ENCODE measurements at places on chromosomes 13 and 19. TPM values are rescaled to one million over a fixed set of nuclear protein-coding genes. Genes with fewer than 3 reads are reported as not detected.

GRCh38 chr13:99228737-99229691 is 28.4 kb downstream of the UBAC2 start:
- H3K27me3 ChIP-seq, result no peaks in the 10 kb centered on the region
- H3K4me3 ChIP-seq, result peak overlapping the region; percentile 1
- H3K27ac ChIP-seq, result peak overlapping the region; percentile 4
- DNase-seq, result no peak
- peaks cover 36% of the 10 kb centered on the region for H3K4me1 ChIP-seq
- peaks cover 35% of the 10 kb centered on the region for H3K36me3 ChIP-seq

The SIGLEC6 gene
- not detected for total RNA-seq

- no peak overlapping the region for H3K27ac ChIP-seq
- DNase-seq, result no peak
Observed at GRCh38 chr13:99339736-99340397, 32.7 kb upstream of the GPR183 start.

- H3K4me3 ChIP-seq, result no peak overlapping the region
- H3K27me3 ChIP-seq, result no peaks in the 10 kb centered on the region
- H3K4me1 ChIP-seq, result no peaks in the 10 kb centered on the region
- no peak overlapping the region for H3K27ac ChIP-seq
Observed at GRCh38 chr19:4103080-4103433, 20.9 kb downstream of the MAP2K2 start.

The ZNF845 gene
- 9.3 TPM for total RNA-seq

- no peak overlapping the region for H3K4me3 ChIP-seq
- peak overlapping the region; percentile 23 for H3K27ac ChIP-seq
- H3K36me3 ChIP-seq, result peaks cover 3% of the 10 kb centered on the region
- no peak for DNase-seq
Observed at GRCh38 chr13:35630551-35631275, 154.2 kb upstream of the MAB21L1 start.

DNA sequence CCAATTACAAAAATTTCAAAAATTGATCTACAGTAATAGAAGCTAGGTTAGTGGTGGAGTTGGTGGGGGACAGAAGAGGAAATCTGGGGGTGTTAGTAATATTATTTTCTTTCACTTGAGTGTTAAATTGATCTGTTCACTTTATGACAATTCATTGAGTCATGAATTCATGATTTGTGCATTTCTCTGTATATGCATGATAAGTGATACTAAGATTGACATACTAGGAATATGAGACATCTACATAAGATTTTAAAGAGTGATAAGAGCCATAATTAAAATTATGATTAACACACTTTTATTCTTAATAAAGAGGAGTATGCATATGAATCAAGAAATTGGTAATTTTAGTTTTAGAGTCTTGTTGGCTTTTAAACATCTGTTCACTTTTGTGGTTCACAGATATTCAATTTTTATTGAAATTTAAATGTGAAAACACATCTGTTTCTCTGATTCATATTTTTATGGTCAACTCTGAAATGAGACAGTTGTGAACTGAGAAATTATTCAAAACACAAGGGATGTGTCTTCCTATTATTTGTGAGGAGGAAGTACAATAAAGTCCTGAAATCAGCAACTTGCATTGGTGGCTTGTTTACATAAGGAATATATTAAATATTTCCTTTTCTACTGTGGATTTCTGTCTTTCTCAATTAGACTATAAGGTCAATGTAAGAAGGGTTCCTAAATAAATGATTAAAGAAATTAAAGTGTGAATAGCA is 196.5 kb downstream of the ITGBL1 start:
- no peak for DNase-seq
- H3K4me1 ChIP-seq, result no peaks in the 10 kb centered on the region
- H3K4me3 ChIP-seq, result no peak overlapping the region
- H3K27ac ChIP-seq, result no peak overlapping the region
- H3K36me3 ChIP-seq, result no peaks in the 10 kb centered on the region

- H3K36me3 ChIP-seq, result no peaks in the 10 kb centered on the region
- no peak for DNase-seq
- H3K27me3 ChIP-seq, result peaks cover 4% of the 10 kb centered on the region
- H3K27ac ChIP-seq, result no peak overlapping the region
Observed at GRCh38 chr13:92460479-92460878, 766.1 kb upstream of the GPC6 start.

The LAIR1 gene
- total RNA-seq, result not detected

The THAP8 gene
- 4.9 TPM for total RNA-seq

GRCh38 chr13:69600811-69601210 is 506.8 kb upstream of the ATXN8OS start:
- H3K4me1 ChIP-seq, result no peaks in the 10 kb centered on the region
- H3K36me3 ChIP-seq, result no peaks in the 10 kb centered on the region
- no peaks in the 10 kb centered on the region for H3K27me3 ChIP-seq
- H3K4me3 ChIP-seq, result no peak overlapping the region

DNA sequence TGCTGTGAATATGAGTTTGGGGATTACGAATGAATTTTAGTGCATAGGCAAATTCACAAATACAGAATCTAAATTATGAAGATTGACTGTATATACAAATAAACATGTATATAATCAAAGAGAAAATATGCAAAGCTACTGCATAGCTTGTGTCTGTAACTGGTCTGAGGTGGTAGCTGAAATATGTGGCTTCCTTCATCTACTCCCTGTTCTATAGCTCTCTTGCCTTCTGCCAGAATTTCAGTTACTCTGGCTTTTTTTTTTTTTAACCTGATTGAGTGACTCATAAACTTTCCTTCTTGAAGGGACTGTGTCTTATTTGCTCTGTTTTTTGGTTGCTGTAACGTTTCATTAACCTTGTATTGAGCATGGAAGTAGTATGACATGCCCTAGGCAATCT is 26.6 kb downstream of the DNAJC3 start:
- no peaks in the 10 kb centered on the region for H3K36me3 ChIP-seq
- H3K4me1 ChIP-seq, result peaks cover 8% of the 10 kb centered on the region
- H3K27ac ChIP-seq, result no peak overlapping the region
- H3K27me3 ChIP-seq, result no peaks in the 10 kb centered on the region

DNA sequence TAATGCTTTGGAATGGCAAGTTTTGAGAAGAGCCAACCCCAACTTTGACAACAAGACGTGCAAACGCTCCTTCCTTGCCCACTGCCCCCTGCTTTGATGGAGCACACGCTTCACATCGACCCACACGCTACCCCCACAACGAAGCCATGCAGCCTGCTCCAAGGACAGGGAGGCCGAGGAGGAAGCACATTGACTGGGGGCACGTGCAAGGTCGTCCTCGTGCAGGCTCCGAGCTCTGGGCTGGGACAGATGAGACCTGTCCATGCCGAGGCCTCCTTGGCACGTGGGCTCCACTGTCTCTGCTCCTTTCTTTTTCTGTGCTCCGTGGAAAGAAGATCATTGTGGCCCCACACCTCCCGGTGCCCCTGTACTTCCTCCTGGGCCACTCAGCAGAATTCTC is 309.0 kb downstream of the TEX29 start:
- peaks cover 6% of the 10 kb centered on the region for H3K4me1 ChIP-seq
- peaks cover 29% of the 10 kb centered on the region for H3K27me3 ChIP-seq
- H3K27ac ChIP-seq, result no peak overlapping the region
- H3K4me3 ChIP-seq, result no peak overlapping the region
- no peak for DNase-seq

Measured in type B pancreatic cell (in vitro differentiated cells).